ENCODE measurements at places on chromosomes 1 and 21.

DNA sequence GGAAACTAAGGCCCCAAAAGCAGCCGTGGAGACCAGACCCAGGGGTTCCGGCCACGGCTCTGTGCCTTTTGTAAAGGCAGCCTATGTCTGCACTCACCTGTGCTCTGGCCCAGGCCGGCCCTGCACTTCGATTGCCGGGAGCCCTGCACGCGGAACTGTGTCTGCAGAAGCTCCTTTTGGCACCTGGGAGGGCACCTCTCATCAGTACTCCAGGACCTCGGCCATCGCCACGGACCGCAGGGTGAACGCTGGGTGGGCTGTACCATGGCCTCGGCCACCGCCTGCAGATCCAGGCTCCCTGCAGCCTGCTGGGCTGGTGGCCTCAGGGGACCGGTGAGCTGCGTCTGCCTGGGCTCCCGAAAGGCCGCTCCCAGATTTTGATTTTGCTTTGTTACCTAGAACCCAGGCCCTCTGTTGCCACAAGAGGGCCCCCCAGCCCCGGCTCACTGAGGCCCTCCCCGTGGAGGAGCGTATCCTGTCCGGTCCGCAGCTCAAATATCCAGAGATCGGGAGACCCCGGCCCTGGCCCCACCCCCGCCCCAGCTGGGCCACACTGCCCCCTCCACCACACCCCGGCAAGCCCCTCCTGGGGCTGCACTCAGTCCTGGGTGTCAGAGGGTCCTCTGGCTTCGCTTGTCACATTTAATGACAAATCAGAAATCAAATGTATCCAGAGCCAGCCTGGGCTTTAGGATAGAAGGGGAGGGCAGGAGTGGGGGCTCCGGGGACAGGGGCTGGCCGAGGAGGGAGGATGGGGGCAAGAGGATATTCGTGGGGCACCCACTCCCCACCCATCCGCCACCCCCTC, 60.2 kb upstream of the PDE9A start:
- DNase-seq, result peak; percentile 93

GRCh38 chr1:65163201-65163805, 15.3 kb downstream of the AK4 start:
- DNase-seq, result no peak

DNA sequence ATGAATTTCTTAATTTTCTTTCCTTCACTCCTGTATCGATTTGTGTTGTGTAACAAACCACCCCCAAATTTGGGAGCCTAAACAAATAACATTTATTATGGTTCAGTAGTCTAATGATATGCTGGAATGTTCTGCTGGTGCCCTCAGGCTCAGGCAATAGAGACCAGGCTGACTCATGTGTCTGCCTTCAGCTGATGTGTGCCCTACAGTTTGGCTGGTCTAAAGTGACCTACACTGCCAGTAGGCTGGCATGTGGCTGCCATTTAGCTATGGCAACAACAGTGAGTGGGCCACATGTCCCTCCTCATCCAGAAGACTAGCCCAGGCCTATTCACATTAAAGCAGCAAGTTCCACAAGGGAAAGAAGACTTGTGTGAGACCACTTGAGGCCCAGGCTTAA, 115.8 kb downstream of the PTPRC start:
- DNase-seq, result no peak

DNA sequence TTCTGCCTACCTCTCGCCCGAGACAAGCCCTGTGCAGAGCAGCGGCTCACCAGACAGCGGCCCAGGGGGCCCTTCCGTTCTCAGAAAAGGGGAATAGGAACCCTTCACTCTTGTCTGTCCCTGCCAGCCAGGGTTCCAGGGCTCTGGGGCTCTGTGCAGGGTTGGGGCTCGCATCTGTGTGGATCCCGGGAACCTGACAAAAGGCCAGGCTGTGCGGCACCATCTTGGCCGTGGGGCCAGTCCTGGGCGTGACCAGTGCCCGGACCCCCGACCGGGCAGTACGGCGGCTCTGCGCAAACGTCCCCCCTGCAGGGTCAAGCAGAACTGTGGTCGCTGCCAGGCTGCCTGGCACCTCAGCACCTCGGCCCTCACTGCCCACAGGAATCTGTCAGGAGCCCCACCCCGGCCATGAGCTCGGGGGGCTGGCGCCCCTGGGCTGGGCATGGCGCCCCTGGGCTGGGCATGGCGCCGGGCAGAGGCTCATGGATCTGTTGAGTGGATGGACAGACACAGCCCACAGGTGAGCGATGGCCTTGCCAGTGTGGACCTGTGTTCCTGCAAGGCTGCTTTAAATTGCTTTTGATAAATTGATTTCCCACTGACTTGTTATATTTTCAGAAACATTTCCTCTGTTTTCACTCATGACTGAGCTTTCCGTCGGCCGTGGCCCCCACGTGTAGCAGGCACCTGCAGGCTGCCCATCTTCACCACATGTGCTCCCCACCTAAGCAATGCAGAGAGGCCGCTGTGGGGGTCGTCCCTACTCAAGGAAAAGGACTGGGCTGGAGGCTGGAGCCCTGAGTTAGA, 59.0 kb downstream of the SLX9 start:
- no peak for DNase-seq

DNA sequence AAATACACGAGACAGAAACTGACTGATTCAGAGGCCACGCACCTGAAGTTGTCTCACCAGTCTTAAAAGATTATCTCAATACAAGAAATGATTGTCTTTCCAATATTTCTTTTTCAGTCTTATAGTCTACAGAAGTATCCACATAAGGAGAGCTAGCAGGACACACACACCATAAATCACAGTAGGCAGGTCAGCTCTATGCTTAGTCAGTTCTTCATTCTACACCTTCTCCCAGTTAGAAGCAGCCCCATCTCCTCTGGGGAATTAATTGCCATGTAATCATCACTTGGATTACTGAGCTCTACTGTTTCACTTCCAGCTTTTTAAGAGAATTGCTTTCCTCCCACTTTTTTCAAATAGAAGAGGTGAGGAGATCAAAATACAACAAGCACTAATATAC, 59.6 kb downstream of the SMYD3 start:
- DNase-seq, result no peak

GRCh38 chr1:44086692-44087474, 31.7 kb upstream of the KLF17 start:
- no peak for DNase-seq

DNA sequence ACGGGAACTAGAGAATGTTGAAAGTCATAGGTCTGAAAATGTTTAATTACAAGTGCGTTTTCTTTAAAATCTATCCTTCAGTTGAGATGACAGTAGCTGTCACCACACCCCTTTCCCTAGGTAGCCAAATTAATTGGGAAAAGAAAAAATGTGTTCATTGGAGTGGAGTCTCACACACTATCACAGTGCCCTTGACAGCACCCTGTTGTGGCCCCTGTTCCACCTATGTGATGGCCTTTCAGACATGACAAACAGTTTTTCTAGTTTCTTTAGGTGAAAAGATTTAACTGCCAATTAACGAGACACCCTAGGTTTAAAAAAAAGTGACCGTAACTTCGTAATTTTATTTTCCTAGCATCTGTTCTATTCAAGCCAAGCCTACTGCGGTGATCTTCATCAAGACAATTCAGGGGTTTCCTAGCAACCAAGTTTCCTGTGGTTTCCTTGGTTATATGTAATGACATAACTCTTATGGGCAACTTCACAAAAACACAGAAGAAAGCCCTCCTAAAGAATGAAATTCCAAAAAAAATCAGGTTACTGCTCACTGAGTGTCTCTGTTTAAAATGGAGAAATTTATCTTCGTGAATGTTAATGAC, 298.3 kb downstream of the PDE4B start:
- DNase-seq, result peak; percentile 11

- no peak for DNase-seq
These were observed 58.3 kb downstream of the MACF1 start for GRCh38 chr1:39262802-39263201.

DNA sequence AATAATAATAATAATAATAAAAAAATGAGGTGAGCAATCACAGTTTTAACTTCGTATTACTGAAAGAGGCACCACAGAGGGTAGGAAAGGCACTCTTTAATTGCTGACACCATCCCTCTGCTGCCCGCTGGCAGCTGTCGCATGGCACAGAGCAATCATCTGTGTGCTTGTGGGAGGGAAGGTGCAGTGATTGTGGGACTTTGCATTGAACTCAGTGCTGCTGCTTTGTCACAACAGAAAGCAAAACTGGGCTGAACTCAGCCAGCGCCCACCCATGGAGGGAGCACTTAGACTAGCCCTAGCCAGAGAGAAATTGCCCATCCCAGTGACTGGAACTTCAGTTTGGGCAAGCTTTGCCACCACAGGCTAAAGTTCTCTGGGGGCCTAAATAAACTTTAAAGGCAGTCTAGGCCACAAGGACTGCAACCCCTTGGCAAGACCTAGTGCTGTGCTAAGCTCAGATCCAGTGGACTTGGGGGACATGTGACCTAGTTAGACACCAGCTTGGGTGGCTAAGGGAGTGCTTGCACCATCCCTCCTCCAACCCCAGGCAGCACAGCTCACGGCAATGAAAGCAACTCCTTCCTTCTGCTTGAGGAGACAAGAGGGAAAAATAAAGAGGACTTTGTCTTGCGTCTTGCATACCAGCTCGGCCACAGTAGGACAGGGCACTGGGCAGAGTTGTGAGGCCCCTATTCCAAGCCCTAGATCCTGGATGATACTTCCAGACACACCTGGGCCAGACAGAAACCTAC, 59.3 kb downstream of the WDR4 start:
- no peak for DNase-seq

DNA sequence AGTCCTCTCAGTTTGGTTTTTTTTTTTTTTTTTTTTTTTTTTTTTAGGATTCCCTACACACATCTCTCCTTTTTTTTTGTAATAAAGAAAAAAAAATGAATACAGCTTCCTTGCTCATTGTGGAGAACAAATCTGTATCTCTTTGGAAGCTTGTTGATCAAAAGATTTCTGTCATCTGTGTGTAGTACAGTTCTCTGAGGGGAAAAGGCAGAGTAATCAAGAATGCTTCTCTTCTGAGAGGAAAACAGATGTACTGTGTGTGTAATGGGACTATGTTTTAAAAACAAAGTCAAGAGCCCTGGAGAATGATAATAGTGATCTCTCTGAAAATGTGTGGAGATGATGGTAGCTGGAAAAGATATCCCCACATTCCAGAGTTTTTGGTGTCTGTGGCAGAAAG, 16.5 kb upstream of the ROR1 start:
- no peak for DNase-seq

DNA sequence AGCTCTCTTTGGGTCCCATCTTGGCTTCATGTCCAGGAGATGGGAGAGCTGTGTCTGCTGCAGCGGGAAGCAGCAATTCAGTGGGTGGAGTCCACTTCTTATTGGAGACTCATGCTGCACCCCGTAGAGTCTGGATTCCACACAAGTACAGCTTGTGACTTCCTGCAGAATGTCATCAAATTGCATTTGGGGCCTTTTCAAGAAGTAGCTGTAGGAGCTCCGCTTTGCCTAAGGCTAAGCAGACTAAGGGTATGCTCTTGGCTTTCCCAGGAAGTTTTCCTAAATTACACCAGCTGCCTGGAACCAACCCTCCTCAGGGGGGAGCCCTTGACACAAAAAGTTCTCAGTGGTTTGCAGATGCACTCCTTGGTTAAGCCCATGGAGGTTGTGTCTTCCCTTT, 5.7 kb upstream of the MOB3C start:
- peak; percentile 66 for DNase-seq

GRCh38 chr1:47866601-47867437, 130.4 kb downstream of the TRABD2B start:
- DNase-seq, result no peak

- no peak for DNase-seq
These were observed 23.1 kb upstream of the TRAF3IP3 start for GRCh38 chr1:209732725-209733124.

- no peak for DNase-seq
These were observed 10.5 kb downstream of the AIM2 start for GRCh38 chr1:159066108-159066507.

GRCh38 chr1:231040019-231040799, at the start of gene FAM89A:
FAM89A (minus strand) TSS chr1:231040254; CDS start chr1:231040211, 43 bp downstream.
- peak; percentile 92 for DNase-seq

GRCh38 chr1:229835226-229835625, 209.2 kb downstream of the URB2 start:
- no peak for DNase-seq

- no peak for DNase-seq
These were observed 43.2 kb downstream of the TMCO4 start for GRCh38 chr1:19756480-19756879.

DNA sequence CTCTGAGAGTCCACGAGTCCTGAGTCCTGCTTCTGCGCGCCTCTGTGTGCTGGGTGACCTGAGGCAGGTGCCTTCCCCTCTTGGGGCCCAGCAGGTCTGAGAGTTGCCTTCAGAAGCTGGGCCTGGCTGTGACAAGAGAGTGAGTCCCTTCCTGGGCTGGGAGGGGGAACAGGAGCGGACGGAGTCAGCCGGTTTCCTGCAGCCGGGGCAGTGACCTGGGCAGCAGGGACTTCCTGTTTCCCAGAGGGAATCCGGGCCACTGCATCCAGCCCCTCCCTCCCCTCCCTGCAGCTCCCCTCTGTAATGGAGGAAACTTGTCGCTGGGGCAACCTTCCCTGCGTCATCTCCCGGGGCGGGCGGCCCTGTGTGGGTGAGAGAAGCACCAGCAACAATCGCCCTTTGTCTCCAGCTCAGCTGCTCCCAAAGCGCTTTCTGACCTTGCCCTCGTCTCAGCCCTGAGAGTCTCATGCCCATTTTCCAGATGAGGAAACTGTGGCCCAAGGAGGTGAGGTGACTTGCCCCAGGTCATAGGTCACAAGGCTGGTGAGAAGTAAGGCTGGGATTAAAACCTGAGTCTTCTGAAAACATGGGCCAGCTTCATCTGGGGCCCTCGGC, 61.1 kb downstream of the SDC3 start:
- no peak for DNase-seq

DNA sequence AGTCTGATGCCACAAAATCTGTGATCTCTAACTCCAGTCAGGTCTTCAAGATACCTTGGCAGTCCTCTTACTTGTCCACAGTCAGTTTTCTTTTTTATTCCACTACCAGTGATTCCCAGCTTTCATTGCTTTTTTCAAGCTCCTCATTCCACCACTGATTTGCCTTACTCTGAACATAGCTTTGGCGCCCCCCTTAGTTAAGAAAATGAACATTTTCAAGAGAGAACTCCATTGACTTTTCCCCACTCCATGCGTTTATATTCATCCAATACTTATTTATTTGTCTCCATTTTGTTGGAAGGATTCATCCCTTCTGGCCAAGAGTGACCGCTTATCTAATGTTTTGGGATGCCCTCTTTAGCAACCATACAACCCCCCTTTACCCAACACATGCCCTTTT, 33.9 kb upstream of the IPO9 start:
- DNase-seq, result peak; percentile 45

DNA sequence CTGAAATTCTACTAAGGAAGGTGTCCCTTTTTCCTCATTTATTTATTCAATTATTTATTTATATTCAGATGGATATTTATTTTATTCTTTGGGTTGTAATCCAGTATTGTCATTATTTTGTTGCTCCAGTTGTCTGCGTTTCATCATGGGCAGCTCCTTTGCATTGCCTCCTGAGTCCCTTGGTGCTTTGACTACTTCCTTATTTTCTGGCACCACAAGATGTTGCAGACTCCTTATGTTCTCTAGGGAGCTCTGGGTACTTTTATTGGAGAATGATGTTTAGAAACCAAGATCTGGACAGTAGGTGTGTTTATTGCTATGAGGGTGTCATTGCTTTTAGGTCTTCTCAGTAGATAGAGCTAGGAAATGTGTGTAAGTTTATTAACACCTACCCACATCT, 59.9 kb upstream of the ERRFI1 start:
- no peak for DNase-seq
